ENCODE measurements at places on chromosomes 7 and 10. TPM values are rescaled to one million over a fixed set of nuclear protein-coding genes. Genes with fewer than 3 reads are reported as not detected.

DNA sequence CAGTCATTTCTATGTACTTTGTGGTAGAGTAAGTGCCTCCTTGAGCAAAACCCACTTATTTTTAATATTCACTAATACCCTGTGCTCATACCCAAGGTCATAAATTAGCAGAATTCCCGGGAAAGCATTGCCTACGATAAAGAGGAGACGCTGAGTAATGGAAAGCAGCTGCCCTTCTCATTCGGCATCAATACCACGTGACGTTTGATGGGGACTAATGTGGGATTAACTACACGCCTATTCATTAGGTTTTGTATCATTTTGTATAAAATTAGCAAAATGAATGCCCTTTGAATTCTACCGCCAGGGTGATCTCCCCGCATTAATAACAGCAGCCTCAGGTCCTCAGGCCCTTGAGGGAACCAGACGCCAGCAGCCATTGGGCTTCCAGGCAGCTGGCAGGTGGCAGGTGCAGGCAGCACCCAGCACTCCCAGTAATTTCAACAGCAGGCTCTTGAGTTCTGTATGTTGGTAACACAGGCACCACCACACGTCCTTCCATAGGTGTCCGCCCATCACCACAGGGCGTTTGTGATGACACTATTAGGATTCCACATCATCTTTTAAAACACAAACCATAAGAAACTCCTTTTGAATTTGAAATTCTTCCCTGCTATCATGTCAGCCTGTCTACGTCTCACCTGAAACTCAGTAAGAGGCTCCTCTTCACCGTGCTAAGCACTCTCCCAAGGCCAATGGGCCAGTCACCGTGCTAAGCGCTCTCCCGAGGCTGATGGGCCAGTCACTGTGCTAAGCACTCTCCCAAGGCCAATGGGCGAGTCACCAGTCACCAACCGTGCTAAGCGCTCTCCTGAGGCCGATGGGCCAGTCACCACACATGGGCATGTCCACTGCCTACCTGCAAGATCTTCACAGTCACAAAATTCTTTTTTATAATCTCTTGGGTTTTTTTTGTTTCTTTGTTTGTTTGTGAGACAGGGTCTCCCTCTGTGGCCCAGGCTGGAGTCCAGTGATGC lies 509.4 kb downstream of the PTPRN2 start:
- DNase-seq = peak; percentile 79

- DNase-seq = no peak
Measured at GRCh38 chr7:119256446-119257131, 1016.4 kb upstream of the KCND2 start.

DNA sequence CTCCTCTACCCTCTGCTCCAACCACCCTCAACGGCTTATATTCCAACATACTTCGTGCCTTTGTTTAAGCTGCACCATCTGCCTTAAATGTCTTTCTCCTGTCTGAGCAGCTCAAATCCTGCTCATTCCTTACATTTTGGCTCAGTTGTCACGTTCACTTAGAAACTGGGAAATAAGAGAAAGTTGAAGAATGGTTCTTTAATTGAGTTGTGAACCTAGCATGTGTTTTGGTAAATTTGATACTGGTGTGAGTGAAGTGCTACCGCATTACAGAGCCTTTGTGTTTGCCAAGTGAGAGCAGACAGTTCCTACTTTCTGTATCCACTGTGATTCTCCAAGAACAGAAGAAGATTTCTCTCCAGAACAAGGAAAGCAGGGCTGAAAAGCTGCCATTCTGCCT lies 54.3 kb downstream of the EPDR1 start:
- no peak for DNase-seq

DNA sequence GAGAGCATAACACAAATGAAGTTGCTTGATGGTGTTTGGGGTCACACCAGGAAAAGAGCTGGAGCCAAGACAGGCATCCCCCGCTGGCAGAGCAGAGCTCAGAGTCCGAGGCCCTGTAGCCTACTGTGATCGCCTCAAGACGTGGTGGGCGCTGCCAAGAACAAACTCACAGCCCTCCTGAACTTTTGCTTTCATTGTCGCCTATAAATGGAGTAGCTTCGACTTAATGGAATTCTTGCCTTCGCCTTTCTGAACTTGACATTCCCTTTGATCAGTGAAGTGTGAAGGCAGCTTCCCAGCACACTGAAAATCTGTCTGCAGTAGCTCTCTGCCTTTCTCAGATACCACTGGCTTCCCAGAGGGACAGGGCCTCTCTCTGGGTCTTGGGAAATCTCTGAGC lies 21.3 kb downstream of the CPXM2 start:
- peak; percentile 29 for DNase-seq

Gene PNLIPRP1
- not detected for total RNA-seq

Gene OR2A1
- total RNA-seq = 0.59 TPM

Gene VPS26A
- 32.6 TPM for total RNA-seq

Gene NUTM2E
- not detected for total RNA-seq

Gene LDB3
- total RNA-seq = 0.93 TPM

All from lower leg skin (tissue), 4 donors.